Progenitor cell of endocrine pancreas (in vitro differentiated cells): ENCODE measurements at places on chromosomes 7 and 10.

DNA sequence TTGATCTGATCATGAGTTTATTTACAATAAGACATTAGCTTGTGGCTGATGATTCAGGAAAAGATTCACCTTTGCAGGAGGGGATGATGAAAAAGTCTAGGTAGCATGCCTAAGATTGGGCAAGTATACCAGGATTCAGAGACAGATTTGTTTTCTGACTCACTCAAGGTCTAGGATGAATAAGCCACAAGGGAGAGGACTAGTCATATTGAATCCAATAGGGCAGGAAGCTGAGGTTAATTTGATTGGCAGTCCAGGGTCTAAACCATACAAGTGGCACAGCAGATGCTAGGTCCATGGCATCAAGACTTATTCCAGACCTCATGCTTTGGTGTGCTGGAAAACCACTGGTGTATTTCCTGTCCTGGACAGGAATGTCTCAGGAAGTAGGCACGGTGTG is 1133.4 kb downstream of the XPNPEP1 start:
- DNase-seq = no peak

- no peak for DNase-seq
Measured at GRCh38 chr10:35540296-35541164, 64.6 kb upstream of the GJD4 start.

DNA sequence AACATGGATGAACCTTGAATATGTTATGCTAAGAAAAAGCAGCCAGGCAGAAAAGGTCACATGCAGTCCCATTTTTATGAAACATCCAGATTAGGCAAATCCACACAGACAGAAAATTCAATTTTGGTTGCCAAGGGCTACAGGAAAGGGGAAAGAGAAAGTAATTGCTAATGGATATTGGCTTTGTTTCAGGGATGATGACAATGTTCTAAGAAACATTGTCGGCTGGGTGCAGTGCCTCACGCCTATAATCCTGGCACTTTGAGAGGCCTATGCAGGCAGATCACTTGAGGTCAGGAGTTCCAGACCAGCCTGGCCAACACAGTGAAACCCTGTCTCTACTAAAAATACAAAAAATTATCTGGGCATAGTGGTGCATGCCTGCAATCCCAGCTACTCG is 23.0 kb downstream of the ZNF33B start:
- DNase-seq = no peak

- DNase-seq = no peak
Measured at GRCh38 chr7:126698446-126698845, 554.3 kb downstream of the GRM8 start.

- DNase-seq = no peak
Measured at GRCh38 chr10:97454330-97455036, 8.5 kb downstream of the ZDHHC16 start.

DNA sequence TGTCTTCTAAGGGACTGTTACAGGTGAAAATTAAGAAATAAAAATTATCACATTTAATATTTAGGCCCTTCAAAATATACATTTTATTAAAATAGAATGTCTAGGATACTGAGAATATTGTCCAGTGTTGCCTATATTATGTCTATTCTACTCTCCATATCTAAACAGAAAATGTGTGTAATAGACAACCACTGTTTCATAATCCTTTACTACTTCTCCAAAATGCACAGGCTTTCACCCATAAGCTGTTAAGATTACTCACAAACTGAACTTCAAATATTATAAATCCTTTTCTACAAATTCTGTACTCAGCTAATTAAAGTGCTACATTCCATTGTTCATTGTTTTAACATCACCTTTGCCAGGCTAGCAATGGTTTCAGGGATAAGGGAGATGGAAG is 56.7 kb upstream of the TFEC start:
- DNase-seq = no peak

GRCh38 chr10:48279081-48279751 is 4.7 kb upstream of the FRMPD2 start:
- no peak for DNase-seq

DNA sequence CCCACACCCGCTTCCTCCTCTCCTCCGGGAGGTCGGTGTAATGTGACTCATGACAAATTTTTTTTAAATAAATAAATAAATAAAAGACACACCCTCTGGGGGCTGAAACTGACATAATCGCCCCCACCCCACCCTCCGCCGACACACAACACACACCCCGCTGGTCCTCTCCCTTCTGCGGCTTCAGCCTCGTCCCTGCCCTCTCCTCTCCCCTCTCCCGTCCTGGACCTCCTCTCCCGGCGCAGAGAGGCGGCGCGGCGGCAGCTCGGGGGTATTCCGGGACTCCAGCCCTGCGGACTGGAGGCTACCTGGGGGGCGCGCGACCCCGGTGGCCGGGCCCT is 686 bp downstream of the ABI1 start:
- peak; percentile 45 for DNase-seq

DNA sequence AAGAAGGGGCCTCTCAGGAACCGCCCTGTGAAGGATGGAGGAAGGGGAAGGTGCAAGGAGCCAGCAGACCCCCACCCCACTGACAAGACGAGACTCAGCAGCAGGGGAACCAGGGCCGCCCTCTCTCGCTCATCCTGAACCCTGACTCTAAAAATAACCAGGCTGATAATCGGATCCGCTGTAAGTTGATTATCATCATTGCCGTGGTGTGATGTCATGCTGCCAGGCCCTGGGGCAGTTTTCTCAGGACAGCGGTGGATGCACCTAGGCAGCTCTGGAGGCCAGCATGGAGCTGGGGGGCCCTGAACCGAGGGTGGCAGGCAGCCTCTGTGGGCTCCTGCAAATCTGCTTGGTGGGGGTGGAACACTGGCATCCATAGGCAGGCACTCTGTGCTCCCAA is 7.9 kb downstream of the RET start:
- DNase-seq = no peak

GRCh38 chr10:78651287-78651686 is 417.5 kb upstream of the ZMIZ1 start:
- DNase-seq = no peak

DNA sequence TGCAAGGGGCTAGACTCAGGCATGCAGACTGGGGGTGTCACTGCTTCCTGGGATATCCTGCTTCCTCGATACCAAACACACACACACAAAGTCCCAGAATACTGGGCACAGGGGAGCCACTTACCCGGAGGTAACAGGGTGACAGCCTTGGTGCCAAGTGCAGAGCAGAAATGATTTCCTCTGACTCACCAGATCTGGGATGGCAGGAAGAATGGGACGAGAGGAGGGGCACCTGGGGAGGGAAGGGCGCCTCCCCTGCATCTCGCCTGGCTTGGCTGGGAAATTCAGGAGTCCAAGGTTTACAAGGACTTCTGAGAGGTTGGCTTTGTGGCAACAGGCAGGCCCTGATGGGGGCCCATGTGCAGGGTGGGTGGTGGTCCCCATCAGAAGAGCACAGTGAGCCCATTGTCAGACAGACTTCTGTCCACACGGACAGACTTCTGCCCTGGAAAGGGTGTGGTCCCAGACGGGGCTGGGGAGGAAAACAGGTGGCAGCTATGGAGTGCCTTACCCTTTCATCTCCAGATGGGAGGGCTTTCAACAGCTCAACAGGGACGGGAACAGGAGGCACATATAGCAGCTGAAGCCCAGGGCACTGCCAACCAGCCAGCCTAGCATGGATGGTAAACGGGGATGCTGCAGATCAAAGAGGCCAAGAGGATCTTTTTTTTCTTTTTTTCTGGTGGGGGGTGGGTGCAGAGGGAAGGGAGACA is 9.7 kb upstream of the CCL24 start:
- DNase-seq = no peak

DNA sequence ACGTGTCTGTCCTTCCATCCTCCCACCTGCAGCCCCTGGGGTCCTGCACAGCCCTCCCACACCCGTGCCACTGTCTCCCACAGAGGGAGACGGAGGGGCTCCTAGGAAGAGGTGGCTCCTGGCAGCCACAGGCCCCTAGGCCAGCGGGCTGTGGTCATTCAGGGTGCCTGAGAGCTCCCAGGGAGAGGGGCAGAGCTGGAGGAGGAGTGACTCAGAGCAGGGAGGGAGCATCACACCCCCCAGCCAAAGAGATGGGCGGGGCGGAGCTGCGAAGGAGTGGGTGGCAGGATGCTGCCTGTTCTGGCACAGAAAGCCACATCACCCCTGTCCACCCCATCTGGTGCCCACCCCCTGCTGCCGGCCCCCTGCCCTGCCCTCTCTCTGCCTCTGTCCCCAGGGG is 50.5 kb downstream of the STK32C start:
- DNase-seq = no peak

GRCh38 chr10:130062976-130063375 is 47.7 kb downstream of the C10orf143 start:
- no peak for DNase-seq

- DNase-seq = no peak
Measured at GRCh38 chr10:101003639-101004206, 4.1 kb downstream of the LZTS2 start.

GRCh38 chr7:36223851-36224250 is 70.8 kb downstream of the EEPD1 start:
- no peak for DNase-seq

DNA sequence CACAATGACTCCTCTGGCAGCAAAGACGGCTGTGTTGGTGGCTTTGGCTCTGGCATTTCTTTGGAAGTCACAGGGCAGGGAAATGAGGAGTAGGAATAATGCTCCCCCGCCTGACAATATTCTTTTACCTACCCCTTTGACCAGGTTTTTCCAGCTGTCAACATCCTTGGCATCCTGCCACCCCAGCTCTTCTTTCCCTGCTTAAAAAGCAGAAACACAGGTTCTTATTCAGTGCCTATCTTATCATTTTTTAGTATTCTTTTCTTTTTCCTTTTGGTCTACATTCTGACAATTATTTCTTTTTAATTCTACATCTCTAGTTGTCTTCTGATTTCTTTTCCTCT is 97.7 kb downstream of the CREB5 start:
- DNase-seq = no peak

- no peak for DNase-seq
Measured at GRCh38 chr7:27156508-27156898, at the start of gene HOXA7. HOXA7 (minus strand) TSS chr7:27156675; CDS start chr7:27156545, 130 bp downstream.

DNA sequence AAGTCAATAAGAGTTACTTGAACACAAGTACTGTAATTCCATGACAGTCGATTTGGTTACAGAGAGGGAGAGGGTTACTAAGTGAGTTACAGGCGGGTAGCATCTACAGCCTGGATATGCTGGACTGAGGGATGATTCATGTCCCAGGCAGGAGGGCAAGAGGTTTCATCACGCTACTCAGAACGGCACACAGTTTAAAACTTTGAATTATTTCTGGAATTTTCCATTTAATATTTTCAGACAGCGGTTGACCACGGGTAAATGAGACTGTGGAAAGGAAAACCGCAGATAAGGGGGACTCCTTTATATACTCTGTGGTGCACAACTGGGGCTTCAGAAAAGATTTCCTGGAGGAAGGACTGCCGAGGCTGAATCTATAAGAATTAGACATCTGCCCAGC is 25.7 kb upstream of the LRRC4 start:
- DNase-seq = no peak

DNA sequence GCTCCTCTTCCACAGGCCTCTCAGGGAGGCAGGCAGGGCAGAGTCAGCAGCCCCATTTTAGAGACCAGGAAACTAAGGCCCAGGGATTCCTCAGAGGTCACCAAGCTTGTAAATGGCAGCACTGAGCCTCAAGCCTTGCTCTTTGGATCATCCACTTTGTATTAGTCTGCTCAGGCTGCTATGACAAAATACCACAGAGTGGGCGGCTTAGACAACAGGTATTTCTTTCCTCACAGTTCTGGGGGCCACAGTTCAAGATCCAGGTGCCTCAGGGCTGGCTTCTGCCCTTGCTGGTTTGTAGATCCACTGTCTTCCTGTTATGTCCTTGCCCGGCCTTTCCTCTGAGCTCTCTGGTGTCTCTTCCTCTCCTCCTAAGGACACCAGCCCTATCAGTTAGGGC is 151.2 kb downstream of the GRK5 start:
- no peak for DNase-seq

DNA sequence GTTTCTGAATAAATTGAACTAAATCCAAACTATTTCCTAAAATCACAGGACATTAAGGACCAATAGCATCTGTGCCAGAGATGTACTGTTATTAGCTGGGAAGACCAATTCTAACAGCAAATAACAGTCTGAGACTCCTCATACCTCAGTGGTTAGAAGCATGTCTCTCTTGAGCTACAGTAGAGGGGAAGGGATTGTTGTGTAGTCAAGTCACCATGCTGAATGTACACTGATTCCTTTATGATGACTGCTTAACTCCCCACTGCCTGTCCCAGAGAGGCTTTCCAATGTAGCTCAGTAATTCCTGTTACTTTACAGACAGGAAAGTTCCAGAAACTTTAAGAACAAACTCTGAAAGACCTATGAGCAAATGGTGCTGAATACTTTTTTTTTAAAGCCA is 13.9 kb downstream of the MEST start:
- DNase-seq = no peak

DNA sequence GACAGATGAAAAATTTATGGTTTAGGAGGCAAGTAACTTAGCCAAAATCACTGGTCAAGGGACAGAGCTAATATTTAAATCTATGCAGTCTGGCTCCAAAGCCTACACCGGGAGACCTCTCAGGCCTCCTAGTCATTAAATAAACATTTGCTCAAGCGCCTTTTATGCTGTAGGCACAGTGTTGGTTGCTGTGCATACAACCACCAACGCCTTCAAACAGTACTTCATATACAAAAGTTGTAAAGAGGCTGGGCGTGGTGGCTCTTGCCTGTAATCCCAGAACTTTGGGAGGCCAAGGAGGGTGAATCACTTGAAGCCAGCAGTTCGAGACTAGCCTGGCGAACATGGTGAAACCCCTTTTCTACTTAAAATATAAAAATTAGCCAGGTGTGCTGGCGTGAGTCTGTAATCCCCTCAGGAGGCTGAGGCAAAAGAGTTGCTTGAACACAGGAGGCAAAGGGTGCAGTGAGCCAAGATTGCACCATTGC is 159.8 kb downstream of the MAGI2 start:
- DNase-seq = no peak

- no peak for DNase-seq
Measured at GRCh38 chr7:28152594-28152993, 28.0 kb downstream of the JAZF1 start.

DNA sequence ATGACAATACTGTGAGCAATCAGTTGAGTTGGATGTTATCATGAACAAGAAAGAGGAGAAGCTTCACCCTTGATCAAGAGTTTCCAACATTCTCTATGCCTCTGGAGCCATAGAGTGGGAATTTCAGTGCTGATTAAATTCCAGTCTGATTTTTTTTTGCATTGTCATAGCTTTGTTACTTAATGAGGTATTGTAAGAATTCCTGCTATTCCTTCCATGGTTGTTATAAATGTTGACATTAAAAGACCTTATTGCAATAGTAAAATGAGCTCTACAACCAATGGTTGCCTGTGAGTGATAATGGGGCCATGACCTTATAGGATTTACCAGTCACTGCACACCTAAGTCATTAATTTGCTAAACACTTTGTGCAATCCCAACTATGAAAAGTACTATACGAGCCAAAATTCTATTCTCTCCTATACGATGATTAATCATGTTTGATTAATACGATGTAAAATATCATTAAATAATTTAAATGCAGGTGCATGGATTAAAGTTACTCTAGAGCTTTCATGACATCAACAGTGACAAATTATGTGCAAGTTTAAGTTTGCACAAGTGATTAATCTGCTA is 353.2 kb upstream of the KLF6 start:
- no peak for DNase-seq
